ENCODE measurements at places on chromosomes 3 and 15.
A peak's percentile ranks its signal among the peaks of the same experiment; 100 is the strongest.

DNA sequence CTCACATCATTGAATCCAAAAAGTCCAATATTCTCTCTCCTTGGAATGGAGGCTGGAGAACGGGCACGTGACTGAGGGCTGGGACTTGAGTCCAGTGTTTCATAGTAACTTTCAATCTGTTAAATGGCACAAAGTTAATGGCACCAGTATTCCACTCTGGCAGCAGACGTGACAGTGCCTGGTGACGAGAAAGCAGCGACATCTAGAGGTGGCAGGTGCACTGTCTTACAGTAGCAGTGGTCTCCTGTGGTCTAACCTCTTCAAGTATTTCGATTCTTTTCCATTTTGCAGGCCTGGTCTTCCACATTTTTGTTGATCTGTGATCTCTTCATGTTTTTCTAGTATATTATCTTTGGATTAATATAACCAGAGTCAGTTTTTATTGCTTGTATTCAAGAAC, 107.1 kb downstream of the OXSM start:
- peak; percentile 20 for DNase-seq

DNA sequence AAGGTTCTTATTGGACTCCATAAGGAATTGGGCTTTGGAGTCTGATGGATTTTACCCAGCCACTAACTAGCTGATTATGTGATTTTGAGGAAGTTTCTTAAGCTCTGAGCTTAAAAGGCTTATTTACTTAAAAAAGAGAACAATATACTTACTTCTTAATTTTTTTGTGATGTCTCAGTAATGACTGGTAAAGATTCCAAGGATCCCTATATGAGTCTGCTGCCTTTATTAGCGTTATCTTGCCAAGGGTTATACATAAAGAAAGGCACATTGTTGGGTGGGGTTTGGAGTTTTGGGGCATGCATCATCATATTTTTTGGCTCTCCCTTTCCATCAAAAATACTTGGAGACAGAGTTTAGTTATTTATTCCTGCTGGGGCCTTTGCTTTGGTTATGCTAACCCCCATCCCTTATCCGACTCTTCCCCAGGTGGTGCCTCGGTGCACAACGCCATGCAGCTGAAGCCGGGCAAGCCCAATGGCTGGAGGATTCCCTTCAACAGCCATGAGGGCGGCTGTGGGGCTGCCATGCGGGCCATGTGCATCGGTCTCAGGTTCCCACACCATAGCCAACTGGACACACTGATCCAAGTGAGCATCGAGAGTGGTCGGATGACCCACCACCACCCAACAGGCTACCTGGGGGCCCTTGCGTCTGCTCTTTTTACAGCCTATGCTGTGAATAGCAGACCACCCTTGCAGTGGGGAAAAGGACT, 6.7 kb downstream of the ADPRH start:
- DNase-seq, result no peak

- peak; percentile 95 for DNase-seq
These were observed 21.6 kb downstream of the IFT122 start for GRCh38 chr3:129461461-129462146.

GRCh38 chr3:70006089-70006488, 6.6 kb downstream of the SAMMSON start:
- DNase-seq, result peak; percentile 85

DNA sequence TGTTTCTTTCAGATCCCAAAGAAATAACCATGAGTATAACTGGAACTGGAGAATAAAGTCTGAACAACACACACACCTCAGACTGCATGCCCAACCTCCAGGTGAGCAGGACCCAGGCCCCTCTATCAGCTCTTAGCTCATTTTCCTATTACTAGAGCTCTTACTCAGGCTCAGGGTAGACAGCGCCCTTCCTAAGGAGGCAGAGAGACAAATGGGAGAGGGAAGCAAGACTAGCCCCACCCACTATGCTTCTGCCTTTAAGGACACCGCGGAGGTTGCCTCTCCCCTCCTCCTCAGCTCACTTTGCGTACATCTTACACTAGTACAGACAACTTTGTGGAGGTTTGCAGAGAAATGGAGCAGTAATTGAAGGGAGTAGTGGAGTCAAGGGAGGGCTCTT, 44.0 kb upstream of the GLCE start:
- peak; percentile 9 for DNase-seq

DNA sequence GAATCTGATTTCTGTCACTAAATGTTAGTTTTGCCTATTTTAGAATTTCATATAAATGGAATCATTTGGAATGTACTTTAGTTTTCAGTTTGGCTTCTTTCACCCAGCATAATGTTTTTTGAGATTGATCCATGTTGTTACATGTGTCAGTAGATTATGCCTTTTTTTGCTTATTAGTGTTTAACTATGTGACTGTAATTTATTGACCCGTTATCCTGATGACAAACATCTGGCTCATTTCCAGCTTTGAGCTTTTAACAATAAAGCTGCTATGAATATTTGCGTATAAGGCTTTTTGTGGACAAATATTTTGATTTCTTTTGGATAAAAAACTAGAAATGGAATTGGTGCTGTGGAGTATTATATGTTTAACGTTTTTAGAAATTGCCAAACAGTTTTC, 254.5 kb upstream of the CFAP20DC start:
- no peak for DNase-seq

DNA sequence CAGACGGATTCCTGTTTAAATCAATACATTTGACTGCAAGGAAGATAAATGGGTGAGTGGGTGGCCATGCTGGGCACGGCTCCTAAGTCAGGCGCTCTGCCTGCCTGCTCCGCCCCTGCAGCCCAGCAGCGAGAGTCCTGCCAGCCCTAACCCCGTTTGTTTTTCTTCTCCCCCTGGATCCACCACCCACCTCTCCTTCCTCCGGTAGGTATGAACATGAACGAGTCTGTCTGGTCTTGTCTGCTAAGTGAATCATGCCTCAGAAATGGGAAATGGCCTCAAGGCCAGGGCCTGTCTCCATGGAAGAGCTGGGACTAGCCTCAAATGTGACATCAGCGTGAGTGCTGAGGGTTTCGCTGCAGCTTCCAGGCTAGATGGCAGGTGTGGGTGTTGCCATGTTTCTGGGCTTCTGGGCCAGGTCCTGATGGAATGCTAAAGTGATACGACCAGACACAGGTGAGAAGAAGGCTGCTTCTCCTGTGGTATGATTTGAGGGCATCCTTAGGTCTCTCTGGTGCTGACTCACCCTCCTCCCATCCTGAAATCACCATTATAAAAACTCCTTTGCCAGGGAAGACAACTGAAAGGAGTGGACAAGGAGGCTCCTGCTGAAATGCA, 5.6 kb upstream of the FEM1B start:
- DNase-seq, result no peak

DNA sequence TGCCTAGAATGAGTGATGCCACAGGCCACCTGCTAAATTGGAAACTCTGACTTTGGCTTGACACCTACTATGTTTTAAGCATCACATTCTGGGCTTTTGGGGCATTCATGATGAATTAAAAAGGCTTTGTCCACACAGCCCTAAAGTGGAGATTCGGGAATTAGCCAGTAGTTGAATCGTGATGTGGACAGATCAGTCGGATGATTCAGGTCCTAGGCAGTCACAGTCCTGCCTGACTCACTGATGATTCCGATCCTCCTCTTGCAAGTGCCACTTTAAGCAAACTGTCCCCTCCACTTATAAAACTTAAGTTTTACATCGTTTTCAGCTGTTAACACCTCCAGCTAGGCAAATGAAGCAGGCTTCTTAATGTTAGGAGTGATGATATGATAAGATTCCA, 75.3 kb downstream of the SYNPR start:
- no peak for DNase-seq

DNA sequence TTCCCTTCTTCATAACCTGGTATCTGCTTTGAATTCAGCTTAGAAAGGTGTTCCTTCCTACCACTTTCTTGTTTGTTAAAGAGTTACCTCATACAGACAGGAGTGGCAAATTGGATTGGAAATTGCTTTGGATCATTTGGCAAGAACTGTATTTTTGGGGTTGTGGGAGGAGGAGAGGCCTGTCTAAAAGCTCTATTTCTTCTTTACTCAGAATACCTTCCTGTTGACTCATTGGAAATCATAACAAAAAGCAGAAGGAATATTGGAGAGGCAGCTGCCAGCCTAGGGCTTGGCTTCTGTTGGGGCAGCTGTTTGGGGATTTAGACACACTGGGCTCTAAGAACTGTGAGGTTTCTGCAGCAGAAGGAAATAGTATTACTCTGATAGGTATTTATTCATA, 14.2 kb downstream of the IQGAP1 start:
- peak; percentile 48 for DNase-seq

DNA sequence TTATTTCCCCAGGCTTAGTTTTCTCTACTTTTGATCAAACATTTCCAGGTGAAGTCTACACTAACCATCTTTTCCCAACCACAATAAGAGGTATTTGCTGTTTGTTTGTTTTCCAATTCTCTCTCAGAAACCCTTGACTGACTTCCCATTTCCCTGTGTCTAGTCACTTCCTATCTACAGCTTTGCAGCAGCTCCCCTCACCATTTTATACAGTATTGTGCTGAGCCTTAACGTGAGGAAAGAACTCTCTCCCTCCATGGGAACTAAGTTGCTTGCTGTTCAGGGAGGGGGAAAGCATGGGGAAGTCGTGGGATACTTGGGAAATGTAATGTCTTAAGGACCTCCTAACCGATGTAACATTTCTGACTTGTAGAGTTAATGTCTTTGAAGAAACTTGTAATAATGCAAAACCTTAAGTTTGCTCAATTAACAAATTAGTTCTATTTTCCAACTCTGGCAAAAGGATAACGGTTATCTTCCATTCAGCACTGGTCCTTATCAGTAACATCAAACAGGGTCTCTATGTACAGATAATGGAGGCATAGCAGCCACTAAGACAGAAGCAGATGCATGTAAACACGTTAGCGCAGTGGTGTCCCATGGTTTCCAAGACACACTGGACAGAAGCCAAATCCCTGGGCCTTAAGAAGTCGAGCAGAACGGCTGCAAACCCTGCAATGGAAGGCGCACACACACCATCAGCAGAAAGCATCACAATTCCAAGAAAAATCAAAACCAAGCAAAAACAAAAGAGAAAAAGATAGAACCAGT, 39.7 kb downstream of the NPTN start:
- DNase-seq, result peak; percentile 43

DNA sequence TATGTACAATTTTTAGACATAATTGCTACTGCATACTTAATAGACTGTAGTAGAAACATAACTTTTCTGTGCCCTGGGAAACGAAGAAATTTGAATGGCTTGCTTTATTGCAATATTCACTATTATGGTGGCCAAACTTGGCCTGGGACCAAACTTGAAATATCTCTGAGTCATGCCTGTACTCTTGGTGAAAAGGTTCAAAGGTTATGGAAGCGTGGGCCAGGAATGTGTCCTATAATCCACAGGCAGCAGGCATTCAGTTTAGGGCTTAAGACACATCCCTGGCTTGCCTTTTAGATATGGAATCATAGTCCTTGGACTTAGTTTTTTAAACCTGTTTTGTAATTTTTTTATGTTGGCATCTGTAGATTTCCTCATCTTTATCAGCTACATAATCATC, 124.3 kb downstream of the LRIG1 start:
- DNase-seq, result no peak

DNA sequence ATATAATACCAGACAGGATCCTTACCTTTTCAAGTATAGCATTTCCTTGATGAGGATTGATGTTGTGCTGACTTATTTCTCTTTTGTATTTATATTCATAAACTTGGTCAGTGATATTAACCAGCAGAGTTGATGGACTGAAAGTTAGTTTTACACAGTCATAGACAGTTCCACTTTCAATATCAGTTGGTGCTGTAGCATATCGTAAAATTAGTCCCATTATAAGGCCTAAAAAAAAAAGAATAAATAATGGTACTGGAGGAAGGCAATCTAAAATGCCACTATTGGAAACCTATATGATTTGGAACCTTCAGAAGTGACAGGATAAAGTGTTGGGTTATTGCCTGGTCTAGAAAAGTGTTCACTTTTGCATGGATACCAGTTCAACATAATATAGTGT, 16.3 kb downstream of the SLC9A9 start:
- no peak for DNase-seq

DNA sequence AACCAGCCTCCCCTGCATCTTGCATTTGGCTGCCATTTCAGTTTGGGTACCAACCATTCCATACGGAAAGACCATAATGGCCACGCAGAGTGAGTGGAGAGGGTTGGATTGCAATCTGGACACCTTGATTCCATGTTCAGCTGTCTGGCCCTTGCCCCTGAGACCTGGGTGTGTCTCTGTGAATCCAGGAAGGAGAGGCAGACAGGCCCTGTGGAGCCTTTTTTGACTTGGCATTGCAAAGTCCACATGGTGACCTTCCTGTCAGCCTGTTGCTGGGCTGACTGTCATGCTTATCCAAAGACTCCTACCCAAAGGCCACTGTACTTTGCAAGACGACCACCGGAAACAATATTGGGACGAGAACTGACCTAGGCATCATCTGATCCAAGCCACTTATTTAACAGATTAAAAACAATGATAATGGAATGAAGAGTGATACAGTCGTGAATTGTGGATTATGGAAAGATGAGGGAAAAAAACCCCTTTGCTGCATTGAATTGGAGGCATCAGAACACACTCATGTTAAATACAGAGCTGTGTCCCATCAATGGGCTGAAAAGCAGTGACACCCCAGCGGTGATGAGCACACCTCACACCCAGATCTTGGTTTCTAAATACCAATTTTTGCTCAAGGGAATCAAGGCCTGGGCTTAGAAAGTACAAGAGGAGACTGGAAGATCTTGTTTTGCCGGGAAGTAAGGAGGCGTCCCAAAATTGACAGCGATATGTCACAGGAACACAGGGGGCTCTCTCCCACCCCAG, 86.0 kb downstream of the LRRK1 start:
- no peak for DNase-seq

DNA sequence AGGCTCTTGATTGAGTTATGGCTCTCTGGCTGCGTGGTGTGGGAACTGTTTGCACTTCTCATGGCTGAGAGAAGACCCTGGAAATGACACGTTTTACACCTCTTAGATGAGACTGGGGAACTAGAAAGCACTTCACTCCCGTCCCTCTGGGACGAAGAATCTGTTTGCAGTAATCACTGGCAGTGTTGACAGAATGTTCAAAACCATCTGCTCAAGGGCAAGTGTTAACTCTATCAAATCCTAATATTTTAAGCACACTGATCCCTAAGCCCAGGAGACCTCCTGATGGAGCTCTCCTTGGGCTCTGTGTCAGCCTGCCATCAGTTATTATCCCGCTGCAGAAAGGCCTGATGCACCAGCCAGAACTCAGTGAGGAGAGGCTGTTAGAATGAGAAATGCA, 323.8 kb upstream of the DNAJC19 start:
- DNase-seq, result no peak
